ENCODE measurements at places on chromosomes 1 and 21.

- DNase-seq = no peak
Observed at GRCh38 chr1:210185063-210185462, 47.5 kb upstream of the SERTAD4 start.

DNA sequence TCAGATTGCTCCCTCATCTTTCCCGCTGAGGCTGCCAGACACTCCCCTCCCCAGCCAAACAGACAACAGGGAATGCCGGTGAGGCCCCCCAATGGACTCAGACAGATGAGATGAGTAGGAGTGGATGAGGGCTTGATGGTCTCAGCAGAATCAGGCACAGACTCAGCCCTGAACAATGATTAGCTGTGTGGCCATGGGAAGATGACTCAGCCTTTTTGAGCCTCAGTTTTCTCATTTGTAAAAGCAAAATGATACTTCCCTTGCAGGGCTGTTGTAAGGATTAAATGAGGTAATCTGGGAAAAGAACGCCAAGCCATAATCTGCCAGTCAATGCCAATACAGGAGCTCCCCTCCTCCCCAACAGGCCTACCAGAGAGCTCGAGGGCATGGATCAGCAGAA, 12.4 kb downstream of the C1orf198 start:
- no peak for DNase-seq

- no peak for DNase-seq
Observed at GRCh38 chr1:162416215-162416614, 4.3 kb upstream of the SH2D1B start.

DNA sequence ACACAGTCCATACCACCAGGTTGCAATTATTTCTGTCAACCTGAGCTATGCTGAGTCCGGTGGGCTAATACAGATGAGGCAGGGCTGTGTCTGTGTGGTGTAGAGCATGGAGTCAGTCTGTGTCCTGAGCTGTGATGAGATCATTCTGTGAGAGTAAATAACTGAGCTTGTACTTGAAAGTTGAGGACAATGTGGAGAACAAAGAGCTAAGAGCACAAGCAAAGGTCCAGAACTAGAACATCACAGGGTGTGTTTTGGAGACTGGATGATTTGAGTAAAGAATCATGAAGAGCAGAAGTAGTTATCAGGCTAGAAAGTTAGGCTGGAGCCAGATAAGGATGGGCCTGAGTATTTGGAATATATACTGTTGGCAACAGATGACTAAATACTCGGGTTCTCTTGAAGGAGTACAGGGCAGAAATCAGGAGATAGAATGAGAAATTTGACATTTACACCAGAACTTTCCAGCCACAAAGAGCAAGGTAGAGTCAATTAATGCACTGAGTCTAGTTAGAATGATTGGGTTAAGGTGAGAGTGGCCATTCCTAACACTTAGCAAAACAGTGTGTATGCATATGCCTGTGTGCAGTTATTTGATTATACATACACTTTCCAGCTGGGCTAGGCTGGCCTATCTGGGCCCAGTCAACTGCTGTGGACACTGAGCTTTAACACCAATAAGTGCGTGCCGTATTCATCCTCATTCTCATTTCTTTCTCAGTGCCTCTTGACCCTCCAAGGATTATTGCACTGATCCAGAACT, 48.8 kb downstream of the LEPR start:
- DNase-seq = no peak

DNA sequence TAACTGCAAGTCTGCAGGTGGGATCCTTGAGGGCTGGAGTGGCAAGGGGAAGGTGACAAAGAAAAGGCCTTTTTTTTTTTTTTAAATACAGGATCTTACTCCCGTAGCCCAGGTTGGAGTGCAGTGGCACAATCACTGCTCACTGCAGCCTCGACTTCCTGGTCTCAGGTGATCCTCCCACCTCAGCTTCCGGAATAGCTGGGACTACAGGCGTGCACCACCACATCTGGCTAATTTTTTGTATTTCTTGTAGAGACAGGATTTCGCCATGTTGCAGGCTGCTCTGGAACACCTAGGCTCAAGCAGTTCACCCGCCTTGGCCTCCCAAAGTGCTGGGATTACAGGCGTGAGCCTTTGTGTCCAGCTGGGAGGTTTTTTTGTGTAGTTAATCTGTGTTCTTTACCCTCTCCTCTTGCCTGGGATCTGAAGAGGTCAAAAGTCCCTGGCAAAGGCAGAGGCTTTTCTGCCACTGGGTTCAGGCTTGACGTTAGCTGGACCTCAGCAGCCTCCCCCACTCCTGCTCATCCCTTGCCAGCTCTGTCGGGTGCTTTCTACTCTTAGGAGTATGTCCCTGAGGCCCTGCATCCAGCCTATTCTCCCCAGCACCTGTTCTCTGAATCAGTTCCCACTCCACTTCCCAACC, 5.2 kb downstream of the IL6R start:
- no peak for DNase-seq

DNA sequence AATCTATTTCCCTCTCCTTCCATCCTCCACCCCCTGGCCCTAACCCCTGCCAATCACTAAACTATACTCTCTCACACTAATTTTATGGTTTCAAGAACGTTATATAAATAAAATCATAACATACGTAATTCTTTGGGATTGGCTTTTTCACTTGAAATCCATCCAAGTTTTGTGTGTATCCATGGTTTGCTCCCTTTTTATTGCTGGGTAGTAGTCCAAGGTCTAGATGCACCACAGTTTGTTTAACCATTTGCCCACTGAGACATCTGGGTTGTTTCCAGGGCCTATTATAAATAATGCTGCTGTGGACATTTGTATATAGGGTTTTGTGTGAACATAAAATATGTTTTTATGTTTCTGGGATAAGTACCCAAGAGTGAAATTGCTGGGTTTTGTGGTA, 61.4 kb downstream of the TEX35 start:
- DNase-seq = no peak

DNA sequence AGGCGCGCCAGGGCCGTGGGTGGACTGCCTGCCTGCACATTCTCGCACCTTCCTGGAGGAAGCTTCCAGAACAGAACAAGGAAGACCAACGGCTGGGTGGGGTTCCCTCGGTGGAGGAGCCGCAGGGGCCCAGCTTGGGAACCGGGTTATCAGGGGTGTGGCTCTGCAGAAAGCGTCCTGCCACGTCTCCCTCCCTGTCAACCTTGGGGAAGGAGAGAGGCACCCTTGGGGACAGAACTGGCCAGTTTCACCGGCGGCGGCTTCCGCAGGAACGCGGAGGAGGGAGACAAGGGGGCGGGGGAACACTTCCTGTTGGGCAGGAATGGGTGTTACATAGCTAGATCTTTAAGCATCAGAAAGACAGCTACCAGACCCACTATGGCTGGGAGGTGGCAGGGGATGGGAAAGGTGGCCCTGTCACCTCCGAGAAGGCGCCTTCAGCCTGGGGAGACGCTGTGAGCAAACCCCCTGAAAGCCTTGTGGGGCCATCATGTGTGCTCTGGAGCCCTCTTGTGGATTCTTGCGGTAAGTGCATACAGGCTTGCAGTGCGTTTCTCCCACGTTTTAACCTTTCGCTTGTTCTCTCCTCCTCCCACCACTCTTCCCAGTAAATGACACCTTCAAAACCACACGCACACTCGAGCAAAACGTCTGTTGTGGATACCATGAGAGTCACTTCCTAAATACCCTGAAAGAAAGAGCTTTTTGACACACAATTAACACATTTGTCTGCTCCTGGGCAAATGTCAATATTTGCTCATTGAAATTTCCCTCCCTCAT, 3.8 kb upstream of the PLEKHA6 start:
- no peak for DNase-seq

- no peak for DNase-seq
Observed at GRCh38 chr1:69263921-69264391, 303.8 kb upstream of the LRRC7 start.

DNA sequence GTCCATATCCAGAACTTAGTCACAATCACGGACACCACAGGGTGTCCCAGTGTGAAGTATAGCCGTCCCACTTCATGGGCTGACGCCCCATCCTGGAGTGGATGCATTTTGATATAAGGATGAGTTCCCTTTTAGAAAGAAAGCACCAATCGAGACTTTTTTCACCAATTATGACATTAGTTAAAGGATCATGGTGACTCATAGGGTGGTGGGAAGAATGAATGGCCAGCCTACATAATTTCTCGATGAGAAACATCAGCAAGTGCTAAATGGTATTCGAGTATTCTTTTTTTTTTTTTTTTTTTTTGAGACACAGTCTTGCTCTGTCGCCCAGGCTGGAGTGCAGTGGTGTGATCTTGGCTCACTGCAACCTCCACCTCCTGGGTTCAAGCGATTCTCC, 38.5 kb upstream of the USP1 start:
- peak; percentile 17 for DNase-seq

- DNase-seq = no peak
Observed at GRCh38 chr1:197692965-197693364, 82.3 kb downstream of the DENND1B start.

DNA sequence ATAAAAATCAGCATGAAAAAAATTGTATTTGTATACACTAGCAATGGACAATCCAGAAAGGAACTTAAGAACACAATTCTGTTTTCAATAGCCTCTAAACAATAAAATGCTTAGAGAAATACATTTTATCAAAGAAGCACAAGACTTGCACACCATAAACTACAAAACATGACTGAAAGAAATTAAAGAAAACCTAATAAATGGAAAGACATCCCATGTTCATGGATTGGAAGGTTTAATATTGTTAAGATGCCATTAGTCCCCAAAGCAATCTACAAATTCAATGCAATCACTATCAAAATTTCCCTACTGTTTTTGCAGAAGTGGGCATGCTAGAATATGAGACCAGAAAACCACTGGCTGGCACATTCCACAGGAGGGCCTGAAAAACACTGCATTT, 49.4 kb downstream of the PRSS38 start:
- DNase-seq = no peak

GRCh38 chr1:209104646-209105045, 478.9 kb upstream of the CAMK1G start:
- no peak for DNase-seq

GRCh38 chr21:14886001-14886400, 178.8 kb downstream of the NRIP1 start:
- no peak for DNase-seq

GRCh38 chr1:89962024-89962741, 32.7 kb upstream of the ZNF326 start:
- no peak for DNase-seq

DNA sequence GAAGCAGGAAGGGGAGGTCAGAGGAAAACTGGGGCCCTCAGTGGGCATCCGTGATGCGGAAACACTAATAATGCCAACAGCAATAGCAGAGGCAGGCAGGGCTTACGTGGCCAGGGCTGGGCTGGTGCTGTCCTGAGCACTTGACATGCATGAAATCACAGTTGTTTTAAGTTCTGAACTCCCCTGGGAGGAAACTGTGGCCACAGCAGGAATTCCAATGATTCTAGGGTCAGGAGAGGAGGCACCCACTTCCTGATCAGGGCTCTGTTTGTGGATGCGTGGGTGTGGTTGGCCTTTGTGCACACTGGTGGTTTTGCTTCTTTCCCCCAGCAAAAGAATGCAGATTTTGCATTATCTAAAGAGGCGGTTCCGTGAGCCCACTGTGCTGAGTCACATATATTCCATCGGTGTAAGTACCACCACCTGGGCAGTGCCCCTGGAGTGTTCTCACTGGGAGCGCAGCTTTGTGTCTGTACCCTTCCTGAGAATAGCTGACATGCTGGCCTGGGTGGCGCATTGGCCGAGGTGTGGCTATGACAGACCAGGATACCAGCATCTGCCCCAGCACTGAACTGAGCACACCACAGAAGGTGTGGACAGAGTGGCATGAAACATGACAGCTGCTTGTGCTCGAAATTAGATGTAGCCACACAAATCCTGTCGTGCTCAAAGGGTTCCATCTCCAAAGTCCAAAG, 71.0 kb downstream of the PDE9A start:
- DNase-seq = peak; percentile 42

DNA sequence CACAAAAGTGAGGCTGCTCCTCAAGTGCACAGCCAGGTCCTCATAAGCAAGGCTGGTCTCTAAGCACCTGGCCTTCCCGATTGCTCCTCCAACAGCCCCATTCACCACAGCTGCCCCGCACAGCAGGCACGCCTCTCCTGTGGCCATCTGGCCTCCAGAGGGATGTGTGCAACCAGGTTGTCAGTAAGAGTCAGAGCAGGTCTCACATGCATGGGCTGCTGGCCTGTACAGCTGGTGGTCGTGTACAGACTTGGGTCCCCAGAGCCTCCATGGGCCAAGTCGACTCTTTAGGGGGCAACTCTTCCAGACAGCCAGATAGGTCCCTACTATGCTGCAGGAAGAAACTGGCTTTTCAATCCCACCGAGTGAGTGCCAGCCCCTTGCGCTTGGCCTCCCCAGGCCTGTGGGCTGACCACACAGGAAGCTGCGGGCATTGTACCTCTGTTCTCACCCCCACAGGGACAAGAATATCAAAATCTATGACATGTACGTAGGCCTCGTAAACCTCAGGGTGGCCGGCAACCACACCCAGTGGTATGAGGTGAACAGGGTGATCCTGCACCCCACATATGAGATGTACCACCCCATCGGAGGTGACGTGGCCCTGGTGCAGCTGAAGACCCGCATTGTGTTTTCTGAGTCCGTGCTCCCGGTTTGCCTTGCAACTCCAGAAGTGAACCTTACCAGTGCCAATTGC, 1.4 kb downstream of the PRSS38 start:
- DNase-seq = no peak

DNA sequence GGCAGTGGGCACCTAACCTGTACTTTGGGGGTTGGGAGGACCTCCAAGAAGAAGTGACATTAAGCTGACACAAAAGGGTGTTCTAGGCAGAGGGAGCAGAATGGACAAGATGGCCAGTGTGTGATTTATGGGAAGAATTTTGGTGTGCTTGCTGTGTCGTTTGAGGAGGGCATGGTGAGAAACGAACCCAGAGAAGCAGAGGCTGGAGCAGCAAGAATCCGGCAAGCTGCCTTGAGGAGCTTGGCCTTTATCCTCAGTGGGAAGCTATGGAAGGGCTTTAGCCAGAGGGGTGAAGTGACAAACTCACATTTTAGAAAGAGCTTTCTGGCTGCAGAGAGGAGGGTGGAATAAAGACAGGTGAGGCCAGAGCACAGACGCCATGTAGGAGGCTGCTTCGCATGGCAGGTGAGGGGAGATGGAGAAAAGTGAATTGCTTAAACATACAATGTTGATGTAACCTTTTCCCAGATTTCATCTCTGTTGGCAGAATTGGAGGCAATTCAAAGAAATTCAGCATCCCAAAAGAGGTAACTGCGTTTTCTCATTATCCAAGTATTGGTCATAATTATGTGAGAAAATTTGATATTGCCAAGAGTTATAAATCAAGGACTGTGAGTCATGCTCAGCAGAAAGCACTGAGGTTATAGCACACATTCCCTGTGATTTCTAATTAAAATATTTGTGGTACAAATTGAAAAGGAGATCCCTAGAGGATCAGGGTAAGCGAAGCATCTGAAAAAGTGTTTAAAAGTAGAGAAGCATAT, 26.5 kb downstream of the TRIM45 start:
- DNase-seq = peak; percentile 65

All from AG04449 (cell line).